Substantia nigra (tissue), 51 donors: ENCODE measurements at places on chromosomes 12 and 14.
A peak's percentile ranks its signal among the peaks of the same experiment; 100 is the strongest.

- peak; percentile 92 for DNase-seq
These were observed 6.1 kb upstream of the FOXJ2 start for GRCh38 chr12:8026291-8026900.

DNA sequence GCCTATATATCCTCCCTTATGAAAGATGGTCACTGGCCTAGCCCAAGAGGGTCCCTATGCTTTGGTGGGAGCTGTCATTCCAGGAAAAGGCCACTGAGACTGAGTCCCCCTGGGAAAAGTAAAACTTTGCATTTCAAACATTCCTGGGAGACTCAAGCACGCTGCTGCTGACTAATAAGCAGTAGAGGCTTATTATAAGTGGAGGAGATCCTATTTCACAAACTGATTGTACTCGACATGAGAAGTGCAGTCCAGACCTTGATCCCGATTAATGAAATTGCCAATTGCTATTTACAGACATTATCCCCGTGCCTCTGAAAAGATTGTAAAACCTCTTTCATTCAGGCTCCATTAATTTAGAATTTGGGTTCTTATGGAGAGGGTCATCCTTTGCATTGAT lies 96.6 kb downstream of the EMP1 start:
- no peak for DNase-seq

GRCh38 chr14:22488522-22489243 lies 100.3 kb downstream of the DAD1 start:
- DNase-seq: no peak

DNA sequence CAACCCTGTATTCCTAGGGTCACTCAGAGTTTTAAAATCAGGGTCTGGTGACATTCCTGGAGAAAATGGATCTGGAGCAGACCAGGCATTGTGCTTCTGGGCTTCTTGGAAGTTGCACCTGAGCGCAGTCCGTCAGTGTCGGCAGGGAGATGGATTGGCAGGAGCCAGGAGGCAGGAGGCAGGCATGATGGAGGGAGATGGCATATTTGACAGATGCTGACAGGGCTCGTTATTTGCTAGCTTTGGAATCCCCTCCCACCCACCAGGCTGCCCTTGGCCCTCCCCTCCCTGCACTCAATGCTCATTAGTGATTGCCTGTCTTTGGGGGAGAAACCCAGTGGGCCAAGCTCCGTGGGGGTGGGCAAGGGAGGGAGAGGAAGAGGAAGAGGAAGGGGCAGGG lies 4.7 kb downstream of the CISTR start:
- DNase-seq: no peak

DNA sequence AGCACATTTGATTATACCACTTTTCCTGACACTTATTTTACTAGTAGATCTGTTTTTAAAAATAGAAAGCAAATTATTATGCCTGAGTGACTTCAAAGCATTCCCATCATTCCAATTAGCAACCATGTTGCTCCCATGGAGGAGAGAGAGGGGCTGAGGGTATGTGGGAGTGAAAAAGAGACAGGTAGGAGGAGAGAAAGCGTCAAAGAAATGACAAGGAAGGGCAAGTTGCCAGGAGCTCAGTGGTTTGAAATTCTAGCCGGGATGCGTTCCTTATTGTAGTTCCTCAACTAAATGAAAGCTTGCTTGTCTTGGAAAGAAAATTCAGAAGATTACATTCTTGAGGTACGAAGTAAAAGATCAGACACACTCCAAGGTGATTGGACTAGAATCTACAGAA lies 92.4 kb upstream of the PKP2 start:
- no peak for DNase-seq

DNA sequence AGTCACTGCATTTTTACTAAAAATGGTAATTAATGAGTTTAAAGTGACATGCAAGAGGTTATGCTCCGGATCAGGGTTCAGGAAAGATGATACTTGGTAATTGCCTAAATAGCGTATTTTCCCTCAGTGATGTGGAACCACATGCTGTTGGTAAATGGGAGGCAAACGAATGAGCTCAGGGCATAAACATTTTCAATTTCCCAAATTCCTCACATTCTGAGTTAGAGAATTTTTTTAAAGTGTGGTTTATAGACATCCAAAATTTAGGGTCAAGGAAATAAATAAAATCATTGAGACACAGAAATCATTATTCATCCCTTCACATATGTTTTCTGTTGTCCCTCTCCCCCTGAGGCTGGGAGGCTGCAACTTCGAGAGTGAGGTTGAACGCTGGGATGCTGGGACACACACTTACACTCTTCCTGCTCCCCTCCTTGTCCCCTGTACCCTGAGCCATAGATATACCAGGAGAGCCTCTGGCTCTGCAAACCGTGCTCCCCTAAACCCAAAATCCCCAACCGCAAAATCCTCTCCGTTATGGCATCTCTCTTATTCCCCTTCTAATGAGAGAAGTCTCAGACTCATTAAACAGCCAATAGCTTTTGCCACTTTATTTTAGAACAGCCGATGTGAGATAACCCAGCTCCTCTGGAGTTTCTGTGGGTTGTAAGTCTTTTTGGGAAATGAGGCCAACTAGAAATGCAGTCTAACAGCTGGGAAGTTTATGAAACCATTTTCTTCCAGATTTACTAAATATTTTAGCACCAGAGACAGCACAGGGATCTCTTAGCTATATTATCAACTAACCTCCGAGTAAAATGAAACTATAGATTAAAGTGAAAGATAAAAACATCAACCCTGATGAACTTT lies 21.4 kb upstream of the ADGRD1 start:
- DNase-seq: no peak

DNA sequence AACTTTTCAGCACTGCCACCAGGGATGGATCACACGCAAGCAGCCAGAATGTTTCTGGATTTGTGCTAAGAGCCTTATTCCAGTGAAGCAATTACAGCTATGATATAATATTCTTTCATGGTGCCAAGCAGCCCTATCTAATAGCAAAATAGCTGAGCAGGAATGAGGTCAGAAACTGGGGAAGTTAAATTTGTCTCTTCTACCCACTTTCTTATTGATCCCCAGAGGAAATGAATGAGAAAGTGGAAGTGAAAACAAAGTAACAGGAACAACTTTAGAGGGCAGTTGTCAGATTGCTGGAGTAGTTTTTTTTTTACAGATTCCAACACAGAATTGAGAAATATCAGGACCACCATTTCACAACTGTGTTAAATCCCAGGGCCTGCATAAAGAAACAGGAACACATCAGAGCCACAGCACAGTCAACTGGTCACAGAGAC lies 44.8 kb downstream of the GCH1 start:
- DNase-seq: no peak

DNA sequence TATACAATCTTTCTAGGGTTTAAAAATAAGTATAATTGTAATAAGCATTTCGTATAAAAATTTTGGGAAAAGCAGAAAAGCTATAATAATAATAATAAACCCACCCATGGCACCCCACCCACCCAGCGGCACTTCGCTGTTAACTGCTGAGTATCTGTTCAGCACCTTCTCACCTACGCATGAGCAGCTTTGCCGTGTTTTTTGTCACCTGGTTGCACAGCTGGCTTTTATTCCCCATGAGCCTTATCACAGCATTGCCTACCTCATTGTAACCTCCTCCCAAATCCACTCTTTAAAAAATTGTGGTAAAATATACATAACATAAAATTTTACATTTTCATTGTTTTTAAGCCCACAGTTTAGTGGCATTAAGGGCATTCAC lies 34.7 kb downstream of the CYP46A1 start:
- no peak for DNase-seq

DNA sequence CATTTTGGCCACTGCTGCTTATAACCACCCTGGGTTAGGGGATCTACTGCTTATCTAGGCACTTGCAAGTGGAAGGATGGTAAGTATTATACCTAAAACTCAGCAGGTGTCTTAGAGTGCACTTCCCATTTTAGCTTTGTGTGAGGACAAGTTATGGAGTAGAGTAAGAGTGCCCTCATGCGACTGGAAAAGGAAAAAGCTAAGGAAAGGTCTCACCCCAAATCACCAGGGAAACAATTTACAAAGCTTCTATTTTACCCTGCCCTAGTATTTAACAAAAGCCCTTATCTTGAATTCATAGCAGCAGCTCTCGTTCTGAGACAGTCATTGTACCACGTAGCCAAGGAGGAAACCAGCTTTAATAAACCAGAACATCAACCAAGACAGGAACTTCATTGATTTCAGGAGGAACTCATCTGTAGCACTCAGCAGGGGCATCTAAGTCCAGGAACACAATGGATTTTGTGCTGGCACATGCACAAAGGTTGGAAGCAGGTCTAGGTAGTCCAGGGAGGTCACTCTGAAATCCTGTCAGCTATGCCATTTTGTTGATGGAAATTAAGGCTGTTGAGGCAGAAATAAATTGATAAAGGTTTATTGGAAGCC lies 2.9 kb downstream of the RDH12 start:
- peak; percentile 28 for DNase-seq

DNA sequence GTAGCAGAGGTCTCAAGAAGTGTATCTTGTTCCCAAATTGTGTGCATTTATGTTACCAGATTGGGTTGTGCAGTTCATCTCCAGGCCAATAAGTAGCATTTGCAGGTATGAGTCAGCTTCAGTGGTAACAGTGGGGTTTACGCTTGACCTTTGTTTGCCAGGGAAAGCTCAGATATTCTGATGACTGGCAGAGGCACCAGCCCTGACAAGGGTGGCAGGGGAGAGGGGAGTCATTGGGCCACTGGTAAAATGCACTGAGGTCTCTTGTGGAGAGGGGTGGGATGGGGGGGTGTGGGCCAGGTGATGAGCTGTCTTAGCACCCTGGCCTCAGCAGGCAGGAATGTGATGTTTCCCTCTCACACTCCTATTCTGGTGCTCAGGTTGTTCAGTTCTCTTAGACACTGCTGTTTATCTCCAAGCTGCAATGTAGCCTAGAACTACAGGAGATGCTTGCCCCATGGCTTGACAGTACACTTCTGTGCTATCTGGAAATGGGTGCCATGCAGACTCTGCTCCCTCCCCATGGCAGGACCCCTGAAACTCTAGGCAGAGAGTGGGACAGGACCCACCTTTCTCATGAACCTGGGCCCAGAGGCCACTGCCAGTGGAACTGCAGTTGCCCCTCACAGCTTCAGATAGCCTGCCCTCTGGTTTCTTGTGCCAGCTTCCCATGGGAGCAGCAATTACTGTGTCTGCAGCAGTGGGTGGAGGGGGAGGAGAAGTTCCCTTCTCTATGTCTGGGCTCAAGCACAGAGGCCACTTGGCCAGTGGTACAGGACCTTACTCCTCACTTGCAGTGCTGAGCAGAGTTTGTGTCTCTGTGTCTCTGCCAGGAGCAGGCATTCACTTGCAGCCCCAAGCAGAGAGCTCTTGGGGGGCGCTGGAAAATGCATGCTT lies 31.9 kb downstream of the USP15 start:
- no peak for DNase-seq
